Cardiac fibroblast (primary cell): ENCODE measurements at places on chromosomes 3 and 15.

DNA sequence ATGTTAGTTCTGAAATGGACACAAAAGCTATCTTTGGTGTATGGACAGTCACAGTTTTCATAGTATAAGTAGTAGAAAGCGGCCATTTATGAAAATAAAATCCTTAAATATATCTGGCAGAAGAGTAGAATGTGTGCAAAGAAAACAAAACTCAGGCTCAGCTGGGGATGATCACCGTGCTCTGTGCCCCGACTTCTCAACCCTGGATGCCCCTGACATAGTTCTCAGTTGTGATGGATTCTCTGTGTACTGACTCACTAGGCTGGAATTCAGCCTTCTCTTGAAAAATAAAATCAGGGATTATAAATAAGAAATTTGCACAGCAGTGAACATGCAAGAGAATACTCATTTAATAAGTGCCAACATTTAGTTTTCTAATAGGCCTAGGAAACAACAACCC lies 925.1 kb upstream of the NR2F2 start:
- peak; percentile 62 for DNase-seq

- DNase-seq = peak; percentile 38
These were observed 755 bp downstream of the PDE8A start for GRCh38 chr15:84982301-84982920.

GRCh38 chr15:48766196-48766595 lies 44.7 kb downstream of the CEP152 start:
- DNase-seq = peak; percentile 33

GRCh38 chr15:25875566-25875965 lies 12.4 kb upstream of the ATP10A start:
- no peak for DNase-seq

GRCh38 chr3:174408310-174408709 lies 450.8 kb upstream of the NAALADL2 start:
- DNase-seq = peak; percentile 33

DNA sequence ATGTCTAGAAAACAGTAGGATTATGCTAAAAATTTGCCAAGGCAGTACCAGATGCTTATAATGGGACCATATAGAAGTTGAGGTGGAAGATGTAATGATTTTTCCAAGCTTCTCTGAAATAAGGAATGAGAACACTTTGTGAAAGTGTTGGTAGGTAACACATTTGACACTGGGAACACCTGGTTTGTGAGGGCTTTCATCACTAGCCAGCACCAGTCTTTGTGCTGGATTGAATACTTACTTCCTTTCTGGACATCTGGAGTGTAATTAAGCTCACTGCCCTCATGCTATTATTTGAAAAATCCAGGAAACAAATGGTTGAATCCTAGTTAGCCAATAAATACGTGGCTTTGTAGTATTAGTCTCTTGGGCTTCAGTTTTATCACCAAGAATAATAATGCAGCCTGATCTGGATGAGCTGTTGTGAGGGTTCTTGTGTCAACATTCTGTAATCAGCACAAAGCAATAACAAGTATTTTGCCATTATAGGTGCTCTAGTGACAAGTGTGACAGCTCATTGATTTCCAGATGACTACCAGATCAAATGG lies 12.9 kb downstream of the CCDC80 start:
- DNase-seq = no peak

DNA sequence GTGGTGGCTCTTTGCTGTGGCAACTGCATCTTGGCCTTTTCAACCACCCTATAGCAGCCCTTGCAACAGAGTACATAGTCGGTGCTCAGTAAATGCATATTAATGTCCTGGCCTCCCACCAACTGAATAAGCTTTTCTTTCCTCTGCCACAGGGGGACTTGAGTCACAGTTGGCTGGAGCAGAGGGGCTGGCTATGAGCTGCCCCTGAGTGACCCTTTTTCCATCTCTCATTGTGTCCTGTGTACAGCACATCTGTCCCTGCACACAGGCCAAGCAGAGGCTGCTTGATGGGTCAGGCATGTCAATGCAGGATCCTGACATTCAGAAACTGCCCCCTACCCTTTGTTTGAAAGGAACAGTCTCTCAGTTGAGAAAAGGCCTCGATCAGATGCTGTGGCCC lies 22.4 kb downstream of the SPSB4 start:
- no peak for DNase-seq

DNA sequence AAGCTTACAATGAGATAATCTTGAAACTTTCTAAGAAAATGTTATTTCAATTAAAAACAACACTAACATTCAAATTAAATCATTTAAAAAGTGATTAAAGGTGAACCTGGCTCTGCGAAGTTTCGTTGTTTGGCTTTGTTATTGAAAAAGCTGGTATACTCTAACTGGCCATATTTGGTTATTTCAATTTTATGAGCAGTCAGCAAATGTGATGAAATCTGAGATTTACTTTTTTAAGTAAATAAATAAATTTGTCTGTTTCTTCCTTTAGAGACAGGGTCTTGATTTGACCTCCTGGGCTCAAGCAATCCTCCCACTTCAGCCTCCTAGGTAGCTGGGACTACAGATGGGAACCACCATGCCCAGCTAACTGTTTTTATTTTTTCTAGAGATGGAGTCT lies 38.0 kb downstream of the CDV3 start:
- DNase-seq = no peak

DNA sequence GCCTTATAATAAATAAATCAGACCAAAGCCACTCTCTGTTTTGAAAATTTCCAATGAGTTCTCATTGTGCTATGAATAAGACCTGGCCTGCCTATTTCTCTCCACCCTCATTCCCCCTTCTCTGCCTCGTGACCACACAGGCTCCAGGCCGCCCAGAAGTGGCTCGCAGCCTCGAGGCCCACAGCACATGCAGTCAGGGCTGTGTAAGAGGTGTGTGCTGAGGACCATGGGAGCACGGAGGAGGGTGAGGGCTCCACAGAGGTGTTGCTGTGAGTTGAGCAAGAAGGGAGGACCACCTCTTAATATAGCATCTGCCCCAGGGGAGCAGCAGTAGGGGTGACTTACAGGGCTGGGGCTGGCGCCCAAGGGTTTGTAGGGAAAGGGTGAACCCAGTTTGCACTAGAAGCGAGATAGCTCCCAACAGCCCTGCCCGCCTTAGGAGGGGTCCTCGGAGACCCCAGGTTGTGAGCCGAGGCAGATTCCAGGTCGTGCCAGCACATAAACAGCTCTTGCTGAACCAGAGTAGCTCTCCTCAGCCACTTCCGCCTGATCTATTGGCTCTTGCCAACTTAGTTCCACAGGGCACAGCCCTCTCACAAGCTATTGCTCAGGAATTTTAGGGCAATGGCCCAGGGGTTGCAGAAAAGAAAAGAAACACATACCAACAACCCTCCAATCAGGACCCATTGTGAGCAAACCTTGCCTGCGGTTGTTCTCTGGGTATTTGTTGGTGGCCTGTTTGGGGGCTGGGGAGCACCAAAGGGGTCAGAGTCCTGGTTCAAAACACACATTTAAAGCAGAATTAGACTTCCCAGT lies 117.7 kb downstream of the MYLK start:
- no peak for DNase-seq

GRCh38 chr3:43389388-43390254 lies 103.3 kb downstream of the SNRK start:
- peak; percentile 97 for DNase-seq

GRCh38 chr3:153767601-153768560 lies 353.3 kb upstream of the ARHGEF26 start:
- no peak for DNase-seq

GRCh38 chr15:59362331-59362730 lies 10.3 kb downstream of the MYO1E start:
- no peak for DNase-seq

GRCh38 chr3:195905970-195906864 lies 2.1 kb downstream of the TNK2 start:
- no peak for DNase-seq

DNA sequence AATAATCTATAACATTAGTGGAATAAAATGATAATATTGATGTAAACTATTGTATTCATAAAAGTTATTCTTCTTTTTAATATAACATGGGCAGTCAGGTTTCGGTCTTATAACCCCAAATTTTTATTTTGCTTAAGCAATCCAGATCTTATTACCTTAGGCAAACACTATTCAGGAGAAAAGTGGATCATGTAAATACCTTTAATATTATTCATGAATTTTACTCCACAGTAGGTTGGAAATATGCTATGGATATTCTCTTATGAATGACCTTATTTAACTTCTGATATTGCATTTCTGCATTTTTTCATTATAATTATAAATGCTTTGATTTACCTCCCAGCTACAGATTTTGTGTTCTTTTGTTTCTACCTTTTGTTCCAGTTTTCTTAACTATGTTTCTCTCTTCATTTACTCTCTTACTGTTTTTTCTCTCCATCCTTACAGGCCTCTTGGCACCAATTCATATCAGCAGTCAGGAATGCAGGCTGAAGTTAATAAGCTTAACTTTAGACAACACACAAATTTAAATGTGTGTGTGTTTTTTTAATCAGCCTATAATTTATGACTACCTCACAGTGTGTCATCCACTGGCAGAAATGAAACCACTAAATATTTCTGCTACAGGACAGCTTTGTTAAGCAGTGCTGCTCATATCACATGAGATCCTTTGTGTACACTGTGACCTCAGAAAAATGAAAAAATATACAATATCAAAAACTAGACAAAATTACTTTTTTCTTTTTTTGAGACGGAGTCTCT lies 111.0 kb downstream of the NSUN3 start:
- peak; percentile 19 for DNase-seq

DNA sequence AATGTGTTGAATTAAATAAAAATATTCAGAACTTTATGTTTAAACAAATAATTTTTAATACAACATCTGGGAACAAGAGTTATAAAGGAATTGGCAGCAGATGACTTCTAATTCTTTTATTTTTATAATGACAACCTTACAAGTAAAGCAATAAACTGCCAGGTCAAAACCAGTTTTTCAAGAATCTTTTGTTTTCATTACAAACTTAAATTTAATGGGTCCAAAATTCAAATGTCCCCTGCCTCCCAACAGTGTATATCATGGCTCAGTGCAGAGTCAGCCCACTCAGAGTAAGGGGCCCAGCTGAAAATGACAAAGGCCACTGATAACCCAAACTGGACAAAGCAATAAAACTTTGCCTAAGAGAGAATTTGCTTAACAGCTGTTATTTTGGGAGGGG lies 81.5 kb downstream of the STRIT1 start:
- no peak for DNase-seq

- no peak for DNase-seq
These were observed 264.1 kb downstream of the CD47 start for GRCh38 chr3:107826727-107827126.

DNA sequence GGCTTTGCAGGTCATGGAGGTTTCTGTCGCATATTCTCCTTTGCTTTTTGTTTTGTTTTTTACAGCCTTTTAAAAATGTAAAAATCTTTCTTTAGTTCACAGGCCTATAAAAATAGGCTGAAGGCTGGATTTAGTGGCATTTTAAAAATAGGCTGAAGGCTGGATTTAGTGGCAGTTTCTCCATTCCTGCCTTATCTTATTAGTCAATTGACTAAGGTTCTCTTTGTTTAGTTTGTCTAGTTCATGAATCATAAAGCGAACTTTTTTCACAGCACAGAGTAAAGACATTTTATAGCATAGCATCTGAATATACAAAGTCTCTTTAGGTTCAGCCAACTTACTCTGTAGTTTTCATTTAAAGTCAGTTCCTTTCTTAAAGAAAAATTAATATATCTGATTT lies 31.4 kb downstream of the AP4E1 start:
- peak; percentile 28 for DNase-seq

DNA sequence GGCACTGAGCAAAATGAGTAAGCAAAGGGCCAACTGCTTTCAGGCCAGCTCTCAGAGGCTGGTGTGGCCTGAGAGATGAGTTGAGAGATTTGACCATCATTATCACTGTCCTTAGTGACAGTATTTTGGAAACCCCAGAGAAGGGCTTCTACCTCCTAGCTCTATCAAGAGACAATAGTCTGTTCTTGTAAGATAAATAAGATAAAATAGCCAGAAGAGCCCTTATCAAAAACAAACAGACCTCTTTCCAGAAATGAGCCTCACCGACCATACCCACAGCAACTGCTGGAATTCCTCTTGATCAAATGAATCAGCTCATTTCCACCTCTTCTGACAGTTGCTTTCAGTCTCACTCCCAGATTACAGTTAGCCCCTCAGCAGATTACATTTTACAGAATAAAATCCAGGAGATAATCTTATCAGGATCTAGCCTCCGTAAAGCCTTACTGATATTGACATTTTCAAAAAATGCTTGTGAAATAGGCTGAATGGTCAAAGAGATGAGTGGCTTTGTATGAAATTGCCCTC lies 4.5 kb downstream of the HDC start:
- DNase-seq = no peak

- peak; percentile 65 for DNase-seq
These were observed 83.8 kb upstream of the FNDC3B start for GRCh38 chr3:171955598-171955997.

- DNase-seq = no peak
These were observed 128.7 kb upstream of the TLE3 start for GRCh38 chr15:70226337-70226980.

GRCh38 chr3:57952208-57952631 lies 56.0 kb upstream of the FLNB start:
- DNase-seq = peak; percentile 90

- DNase-seq = peak; percentile 66
These were observed 280.3 kb upstream of the MME start for GRCh38 chr3:154799800-154800199.

DNA sequence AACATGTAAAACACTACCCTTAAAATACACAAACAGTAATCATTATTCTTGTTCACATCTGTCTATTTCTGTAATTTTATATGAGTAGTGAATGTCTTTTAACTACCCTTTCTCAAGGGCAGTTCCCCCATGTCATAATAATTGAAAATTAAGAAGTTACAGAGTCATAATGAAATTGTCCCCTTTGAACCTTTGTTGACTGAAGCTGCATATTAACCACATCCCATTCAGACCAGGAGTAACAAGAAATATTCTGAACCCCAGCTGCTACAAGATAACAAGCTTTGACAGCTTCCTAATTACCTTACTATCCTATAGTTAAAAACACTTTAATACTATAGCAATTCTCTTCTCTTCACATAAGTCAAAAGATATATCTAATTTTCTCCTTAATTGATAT lies 635.9 kb upstream of the SUCLG2 start:
- DNase-seq = no peak

- no peak for DNase-seq
These were observed 146.7 kb upstream of the TSC22D2 start for GRCh38 chr3:150261418-150261817.

DNA sequence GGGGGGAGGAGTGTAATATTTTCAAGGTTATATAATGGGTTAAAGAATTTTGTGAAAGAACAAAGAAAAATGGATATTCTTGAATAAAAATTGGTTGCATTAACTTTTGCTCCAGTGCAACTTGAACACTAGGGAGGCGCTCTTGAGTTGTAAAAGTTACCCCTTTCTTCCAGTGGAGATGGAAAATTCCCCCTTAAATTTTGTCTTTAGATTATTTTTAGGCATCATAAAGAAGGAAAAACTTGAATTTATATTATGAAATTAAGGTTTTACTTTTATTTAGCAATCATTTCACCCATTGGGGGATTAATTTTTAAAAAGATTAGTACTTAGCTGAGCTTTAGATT lies 550 bp upstream of the CHD2 start:
- DNase-seq = peak; percentile 41

DNA sequence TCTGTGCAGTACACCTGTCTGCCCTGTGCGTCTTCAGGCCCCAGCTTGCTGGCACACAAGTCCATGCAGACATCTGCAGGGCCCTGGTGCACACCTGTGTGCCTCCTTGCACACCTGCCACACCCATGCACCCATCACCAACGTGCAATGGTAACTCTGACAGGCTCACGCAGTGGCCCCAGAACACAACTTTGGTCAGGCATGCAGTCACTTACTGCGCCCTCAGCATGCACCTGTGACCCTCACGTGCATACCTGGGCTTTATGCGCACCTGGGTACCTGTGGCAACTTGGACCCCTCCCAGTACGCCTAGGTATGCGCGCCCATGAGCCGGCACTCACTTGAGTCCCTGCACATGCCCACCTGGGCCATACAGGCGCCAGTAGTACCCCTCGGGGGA lies 1.7 kb downstream of the PLXND1 start:
- DNase-seq = no peak
